ENCODE measurements at places on chromosomes 2 and 18.

- no peak for DNase-seq
Measured at GRCh38 chr2:48428449-48428848, 101.5 kb upstream of the STON1 start.

DNA sequence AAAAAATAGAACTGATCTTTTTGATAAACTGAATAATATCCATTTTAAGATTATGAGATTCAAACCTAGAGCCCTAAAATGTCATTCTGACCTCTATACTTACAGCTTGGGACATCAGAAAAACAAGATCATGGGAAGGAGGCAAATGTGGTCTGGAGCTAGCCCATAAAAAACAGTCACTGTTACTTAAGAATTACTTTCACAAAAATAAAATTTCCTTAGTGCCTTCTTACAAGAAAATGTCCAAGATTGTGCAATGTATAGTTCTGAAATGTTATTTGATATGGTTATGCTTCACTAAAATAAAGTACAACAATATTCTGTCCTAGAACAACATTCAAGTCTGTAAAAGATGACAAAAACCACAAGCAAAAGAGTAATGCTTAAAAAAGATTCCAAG is 247.6 kb downstream of the DYM start:
- no peak for DNase-seq

DNA sequence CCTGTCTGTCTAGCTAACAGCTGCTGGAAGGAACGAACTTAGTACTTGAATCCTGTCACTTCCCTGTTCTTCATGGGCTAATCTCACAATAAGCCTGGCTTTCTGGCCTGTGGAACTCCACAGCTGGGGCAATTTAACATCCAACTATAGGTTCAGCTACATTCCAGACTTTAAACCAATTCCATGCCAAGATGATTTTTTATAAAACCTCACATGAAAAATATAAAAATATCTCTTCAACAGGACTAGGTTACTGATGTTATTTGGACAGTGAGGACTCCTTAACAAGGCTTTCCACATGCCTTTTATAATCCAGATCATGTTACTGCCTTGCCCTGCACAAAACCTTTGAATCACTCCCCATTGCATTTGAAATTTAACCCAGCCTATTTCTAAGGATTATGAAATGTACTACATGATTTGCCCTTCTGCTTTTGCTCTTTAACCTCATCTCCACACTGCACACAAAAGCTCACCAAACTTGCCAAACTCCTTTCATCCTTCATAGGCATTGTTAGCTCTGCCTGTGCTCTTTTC is 863.2 kb upstream of the CHAC2 start:
- DNase-seq: no peak

DNA sequence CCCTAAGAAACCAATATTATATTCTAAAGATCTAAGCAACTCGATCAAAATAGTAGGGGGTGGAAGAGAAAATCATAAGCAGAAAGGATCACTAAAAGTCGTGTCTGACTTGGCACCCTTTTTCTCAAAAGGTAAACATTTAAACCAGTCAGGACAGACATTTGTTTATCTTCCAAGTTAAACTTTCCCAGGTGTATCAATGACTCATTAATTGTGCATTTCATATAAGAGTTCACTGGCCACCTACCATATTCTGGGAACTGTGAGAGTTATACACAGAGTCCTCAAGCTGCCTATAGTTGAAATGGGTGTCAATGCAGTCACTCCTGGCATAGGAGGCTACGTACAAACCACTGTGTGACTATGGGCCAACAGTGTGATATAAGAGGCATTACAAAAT is 4.8 kb upstream of the ACVR1 start:
- no peak for DNase-seq

DNA sequence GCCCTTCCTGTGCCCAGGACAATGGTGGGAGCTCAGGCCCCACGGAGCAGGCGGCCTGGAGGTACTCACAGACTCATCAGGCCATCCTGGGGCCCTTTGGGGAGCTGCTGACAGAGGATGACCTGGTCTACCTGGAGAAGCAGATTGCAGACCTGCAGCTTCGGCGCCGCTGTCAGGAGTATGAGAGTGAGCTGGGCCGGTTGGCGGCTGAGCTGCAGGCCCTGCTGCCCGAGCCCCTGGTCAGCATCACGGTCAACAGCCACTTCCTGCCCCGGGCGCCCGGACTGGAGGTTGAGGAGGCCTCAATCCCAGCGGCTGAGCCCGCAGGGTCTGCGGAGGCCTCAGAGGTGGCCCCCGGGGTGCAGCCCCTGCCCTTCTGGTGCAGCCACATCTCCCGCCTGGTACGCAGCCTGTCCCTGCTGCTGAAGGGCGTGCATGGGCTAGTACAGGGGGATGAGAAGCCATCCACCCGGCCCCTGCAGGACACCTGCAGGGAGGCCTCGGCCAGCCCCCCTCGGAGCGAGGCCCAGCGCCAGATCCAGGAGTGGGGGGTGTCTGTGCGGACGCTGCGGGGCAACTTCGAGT is 8.3 kb upstream of the KLHL30 start:
- DNase-seq: no peak

DNA sequence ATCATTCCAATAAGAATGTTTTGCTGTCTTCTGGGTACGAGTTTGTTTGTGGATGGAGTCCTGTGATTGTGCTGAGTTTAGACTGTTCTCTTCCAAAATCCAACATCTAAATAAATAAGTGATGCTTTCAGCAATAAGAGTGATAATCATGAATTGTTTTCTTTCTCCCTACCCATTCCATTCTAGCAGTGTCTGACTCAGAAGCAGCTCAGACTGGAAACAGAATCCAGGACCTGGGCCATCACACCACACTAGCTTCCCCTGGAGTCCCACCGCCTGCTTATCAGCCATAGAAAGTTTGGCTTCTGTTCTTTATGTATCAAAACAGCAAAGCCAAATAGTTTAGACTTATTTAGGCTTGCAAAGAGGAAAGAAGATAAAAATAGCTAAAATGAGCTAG is 76.4 kb upstream of the CNGA3 start:
- no peak for DNase-seq

- DNase-seq: no peak
Measured at GRCh38 chr2:179104736-179105135, 54.8 kb upstream of the CCDC141 start.

- no peak for DNase-seq
Measured at GRCh38 chr2:33320573-33320972, 155.9 kb upstream of the RASGRP3 start.

DNA sequence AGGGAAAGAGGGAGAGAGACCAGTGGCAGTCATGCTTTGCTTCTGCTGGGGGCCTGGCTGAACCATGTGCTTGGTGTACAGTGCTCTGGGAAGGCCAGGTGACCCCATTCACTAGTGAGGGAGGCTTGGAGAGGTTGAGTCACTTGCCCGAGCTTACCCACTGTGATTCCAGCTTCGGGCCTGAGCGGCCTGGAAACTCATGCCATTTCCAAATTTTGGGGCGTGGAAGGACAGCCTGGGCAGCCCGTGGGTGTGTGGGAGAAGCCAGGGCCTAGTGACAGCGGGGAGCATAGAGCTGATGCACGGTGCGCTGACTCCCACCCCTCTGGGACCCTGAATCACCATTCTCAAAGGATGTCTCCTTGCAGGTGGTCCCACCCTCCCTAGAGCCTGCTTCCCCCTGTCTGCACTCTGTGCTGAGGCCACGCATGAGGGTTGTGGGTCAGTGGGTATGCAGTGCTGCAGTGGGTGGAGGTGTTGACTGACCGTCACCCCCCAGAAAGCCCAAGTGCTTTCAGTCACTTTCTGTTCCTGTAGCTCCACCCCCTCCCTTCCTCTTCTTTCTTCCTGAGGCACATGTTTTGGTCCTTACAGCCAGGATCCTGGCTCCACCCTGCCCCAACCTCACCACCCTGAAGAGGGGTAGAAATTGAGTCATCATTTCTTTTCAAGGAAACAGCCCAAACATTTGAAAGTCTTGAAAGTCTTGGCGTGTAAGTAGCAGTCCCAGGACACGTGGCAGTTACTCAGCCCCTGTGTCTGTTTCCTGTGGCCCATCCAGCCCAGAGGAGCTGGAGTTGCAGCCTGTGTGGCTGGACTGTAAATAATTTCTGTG is 69.3 kb upstream of the MCFD2 start:
- no peak for DNase-seq

DNA sequence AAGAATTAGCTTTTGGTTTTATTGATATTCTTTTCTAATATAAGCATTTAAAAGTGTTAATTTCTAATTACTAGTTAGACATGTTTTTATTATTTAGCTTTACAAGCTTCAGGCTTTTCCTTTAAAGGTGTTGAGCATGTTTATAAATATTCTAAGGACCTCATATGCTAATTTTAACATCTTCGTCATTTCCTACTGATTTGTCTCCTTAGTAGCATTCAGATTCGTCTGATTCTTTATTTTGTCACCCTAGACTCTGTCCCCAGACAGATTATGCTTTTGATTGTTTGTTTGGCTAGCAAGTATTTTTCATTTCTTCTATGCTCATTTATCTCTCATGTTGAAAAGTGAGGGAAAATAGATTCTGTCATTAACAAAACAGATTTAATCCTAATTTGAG is 51.7 kb downstream of the EIF5B start:
- no peak for DNase-seq

- DNase-seq: no peak
Measured at GRCh38 chr2:212892193-212892592, 259.2 kb downstream of the IKZF2 start.

- DNase-seq: no peak
Measured at GRCh38 chr2:217740756-217741155, 262.0 kb downstream of the TNS1 start.

Data from nephron progenitor cell (in vitro differentiated cells).